Activated T-cell treated with anti-CD3 and anti-CD28 coated beads for 48 hours (primary cell): ENCODE measurements at places on chromosomes 16 and 17.
A peak's percentile ranks its signal among the peaks of the same experiment; 100 is the strongest.

- no peak for DNase-seq
These were observed 103.1 kb downstream of the RPTOR start for GRCh38 chr17:80647746-80648145.

DNA sequence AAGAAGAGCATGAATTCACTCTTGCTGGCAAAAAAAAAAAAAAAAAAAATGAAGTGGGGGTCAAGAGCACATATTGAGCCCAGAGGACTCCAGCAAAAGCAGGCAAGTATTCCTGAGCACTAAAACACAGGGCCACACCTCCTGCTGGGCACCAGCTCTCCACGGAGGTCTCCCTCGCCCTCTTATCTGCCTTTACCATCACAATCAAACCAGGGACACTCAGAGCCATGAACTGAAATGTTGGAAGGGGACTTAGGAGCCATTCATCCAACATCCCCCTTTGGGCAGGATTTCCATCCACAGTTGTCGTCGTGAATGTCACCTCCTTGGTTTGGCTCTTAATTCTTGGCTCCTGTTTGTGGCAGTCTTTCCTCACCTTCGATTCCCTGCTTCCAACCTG is 89.8 kb upstream of the GNAO1 start:
- no peak for DNase-seq

- no peak for DNase-seq
These were observed 172.5 kb downstream of the ZFHX3 start for GRCh38 chr16:72875291-72876031.

GRCh38 chr16:81537721-81538561 is 93.3 kb downstream of the CMIP start:
- no peak for DNase-seq

- DNase-seq: no peak
These were observed 48.5 kb upstream of the ZCCHC14 start for GRCh38 chr16:87541147-87541871.

- no peak for DNase-seq
These were observed 1.2 kb downstream of the HAGH start for GRCh38 chr16:1825381-1825863.

- no peak for DNase-seq
These were observed 3.0 kb downstream of the SLC5A10 start for GRCh38 chr17:18955009-18955408.

DNA sequence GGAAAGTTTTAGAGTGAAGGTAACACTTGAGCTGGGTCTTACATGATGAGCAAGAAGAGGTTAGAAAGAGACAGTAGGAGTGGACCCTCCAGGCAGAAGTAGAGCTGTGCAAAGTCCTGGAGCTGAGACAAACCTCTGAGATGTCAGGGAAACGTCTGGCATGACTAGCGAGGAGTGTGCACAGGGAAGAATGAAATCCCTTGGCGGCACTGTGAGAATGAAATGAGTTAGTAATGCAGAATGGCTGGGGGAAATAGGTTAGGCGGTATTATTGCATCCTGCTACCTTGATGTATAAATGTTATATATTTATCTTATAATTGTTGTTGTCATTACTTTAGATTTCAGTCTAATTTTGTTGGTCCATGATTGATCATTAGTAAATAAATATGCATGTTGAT is 457.9 kb upstream of the CCL2 start:
- no peak for DNase-seq

DNA sequence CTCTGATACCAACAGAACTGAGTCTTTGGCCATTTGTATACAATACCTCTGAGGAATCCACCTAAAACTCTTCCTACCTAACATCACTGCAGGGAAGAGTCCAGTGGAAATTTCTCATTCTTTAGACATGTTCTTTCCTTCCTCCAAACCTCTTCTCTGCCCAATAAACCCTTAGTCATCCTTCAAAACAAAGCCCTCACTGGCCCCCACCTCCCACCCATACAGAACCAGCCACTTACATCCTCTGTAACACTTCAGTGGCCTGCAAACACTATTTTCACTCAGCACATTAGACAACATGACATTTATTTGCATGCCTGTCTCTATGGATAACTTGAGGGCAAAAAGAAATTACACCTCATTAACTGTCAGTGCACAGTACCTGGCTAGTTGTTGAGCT is 200.3 kb upstream of the NOG start:
- DNase-seq: no peak

DNA sequence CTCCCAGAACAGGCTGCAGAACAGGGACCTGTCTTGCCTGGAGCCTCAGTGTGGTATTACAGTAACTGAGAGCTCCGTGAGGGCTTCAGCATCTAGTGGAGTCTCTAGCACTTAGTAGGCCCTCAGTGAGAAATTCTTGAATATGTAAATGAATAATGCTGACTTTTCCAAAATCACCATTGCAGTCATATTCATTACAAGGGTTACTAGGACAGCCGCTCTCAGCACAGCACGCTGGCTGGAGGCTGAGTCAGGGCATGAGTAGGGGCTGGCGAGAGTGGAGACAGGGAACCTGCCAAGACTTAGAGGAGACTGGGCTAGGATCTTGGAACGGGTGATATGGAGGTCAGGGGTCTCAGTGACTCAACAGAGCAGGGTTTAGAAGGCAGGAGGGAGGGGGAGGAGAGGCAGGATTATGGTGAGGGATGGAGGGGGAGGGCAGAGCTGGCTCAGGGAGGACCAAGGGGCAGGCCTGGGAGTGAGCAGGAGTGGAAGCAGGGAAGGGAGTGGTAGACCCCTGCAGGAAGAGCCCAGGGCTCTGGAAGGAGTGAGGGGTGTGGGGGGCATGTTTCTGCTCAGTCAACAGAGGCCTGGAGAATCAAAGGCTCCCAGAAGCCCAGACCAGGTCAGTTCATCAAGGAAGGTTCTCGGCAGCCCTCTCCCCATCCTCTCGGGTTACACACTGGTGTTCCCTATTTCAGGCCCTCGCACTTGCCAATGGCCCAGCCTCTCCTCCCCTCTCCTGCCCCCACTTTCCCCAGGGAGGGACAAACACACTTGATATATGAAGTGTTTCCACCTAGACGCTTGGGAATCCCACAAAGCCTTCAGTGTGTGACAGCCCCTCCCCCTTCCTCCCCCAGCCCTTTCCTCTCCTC is 42.3 kb downstream of the FZD2 start:
- no peak for DNase-seq

DNA sequence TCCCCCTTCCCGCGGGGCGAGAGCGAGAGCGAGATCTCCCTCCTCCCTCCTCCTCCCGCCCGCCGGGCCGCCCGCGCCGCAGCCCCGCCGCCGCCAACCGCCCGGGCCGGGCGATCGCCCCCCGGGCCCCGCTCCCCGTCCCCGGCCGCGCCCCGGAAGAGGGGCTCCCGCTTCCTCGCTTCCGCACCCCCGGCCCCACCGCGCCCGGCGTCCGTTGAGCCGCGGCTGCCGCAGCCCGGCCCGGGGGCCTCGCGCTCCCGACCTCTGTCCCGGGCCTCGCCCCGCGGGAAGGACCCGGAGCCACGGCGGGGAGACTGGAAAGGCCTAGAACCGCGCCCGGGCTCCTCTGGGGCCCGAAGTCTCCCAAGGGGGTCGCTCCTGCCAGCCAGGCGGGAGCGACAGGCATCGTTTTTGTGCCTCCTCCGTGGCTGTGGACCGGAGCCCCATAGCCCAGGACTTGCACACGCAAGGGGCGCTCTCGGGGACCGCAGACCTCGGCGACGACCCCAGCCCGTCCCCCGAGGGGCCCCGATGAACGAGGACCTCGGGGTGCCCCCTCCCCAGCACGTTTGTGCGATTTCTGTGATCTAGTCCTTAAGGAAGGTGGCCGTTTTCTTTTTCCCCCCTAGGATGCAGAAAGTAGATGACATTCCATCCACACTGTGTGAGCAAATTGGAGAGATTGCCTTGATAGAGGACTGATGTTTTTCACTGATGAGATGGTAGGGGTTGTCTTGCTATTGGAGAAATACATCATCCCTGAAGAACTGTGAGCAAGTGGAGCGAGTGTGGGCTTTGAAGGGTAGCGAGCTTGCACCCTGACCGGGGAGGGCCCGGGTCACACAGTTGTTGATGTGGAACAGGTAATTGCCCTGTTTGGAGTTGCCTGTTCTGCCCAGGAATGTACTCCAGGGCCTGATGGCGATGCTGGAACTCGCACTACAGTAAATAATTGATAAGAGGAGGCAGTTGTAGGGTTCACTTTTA is 611 bp downstream of the BANP start:
- DNase-seq: no peak

DNA sequence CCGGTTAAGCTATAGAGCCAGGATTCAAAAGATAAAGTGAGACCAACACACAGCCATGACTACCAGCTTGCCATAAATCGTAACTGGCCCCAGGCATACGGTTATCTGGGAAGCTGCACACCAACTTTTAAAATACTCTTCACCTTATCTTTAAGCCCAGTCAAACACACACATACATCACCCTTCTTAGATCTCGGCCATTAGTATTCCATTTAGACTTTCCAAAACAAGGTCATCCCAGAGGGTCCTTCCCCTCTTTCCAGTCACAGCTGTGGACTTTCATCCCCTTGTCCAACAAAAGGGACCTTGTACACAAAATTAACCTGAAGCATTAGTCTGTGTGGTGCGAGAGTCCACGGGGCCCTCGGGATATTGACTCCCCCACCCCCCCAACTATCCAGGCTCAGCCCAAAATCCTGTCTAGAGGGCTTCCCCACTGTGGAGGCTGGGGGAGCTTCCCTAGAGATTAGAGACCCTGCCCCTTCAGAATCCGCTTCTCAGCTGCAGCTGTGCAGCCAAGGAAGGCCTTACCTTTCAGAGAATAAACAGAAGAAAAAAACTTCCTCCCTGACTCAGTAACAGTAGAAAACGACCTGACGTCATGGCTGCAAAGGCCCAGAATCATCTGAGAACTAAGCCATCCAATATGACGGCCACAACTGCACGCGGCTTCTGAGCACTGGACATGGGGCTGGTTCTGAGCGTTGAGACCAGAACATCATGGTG is 9.9 kb downstream of the ZFHX3 start:
- DNase-seq: no peak

GRCh38 chr17:8187517-8188262 is 2.3 kb downstream of the BORCS6 start:
- peak; percentile 84 for DNase-seq

DNA sequence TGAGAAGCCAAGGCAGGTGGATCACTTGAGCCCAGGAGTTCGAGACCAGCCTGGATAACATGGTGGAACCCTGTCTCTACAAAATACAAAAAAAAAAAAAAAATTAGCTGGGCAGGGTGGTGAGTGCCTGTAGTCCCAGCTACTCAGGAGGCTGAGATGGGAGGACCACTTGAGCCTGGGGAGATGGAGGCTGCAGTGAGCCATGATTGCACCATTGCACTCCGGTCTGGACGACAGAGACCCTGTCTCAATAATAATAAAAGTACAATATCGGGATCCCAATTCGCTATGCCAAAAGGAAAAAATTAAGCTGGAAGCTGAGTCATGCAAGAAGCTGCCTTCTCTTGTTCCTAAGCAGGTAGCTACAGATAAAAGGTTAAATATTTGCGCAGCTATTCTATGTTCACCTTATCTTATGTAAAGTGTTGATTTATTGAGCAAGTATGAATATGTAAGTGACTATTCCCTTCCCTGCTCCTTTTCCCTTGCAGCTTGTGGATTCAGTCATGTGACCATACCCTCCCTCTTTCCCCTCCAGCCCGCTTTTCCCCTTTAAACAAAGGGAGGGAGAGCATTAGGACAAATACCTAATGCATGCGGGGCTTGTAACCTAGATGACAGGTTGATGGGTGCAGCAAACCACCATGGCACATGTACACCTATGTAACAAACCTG is 112.0 kb downstream of the LITAF start:
- DNase-seq: no peak

- no peak for DNase-seq
These were observed 67.5 kb downstream of the KLHDC4 start for GRCh38 chr16:87698241-87698640.

- no peak for DNase-seq
These were observed 44.3 kb upstream of the PVALEF start for GRCh38 chr17:81120695-81121621.

DNA sequence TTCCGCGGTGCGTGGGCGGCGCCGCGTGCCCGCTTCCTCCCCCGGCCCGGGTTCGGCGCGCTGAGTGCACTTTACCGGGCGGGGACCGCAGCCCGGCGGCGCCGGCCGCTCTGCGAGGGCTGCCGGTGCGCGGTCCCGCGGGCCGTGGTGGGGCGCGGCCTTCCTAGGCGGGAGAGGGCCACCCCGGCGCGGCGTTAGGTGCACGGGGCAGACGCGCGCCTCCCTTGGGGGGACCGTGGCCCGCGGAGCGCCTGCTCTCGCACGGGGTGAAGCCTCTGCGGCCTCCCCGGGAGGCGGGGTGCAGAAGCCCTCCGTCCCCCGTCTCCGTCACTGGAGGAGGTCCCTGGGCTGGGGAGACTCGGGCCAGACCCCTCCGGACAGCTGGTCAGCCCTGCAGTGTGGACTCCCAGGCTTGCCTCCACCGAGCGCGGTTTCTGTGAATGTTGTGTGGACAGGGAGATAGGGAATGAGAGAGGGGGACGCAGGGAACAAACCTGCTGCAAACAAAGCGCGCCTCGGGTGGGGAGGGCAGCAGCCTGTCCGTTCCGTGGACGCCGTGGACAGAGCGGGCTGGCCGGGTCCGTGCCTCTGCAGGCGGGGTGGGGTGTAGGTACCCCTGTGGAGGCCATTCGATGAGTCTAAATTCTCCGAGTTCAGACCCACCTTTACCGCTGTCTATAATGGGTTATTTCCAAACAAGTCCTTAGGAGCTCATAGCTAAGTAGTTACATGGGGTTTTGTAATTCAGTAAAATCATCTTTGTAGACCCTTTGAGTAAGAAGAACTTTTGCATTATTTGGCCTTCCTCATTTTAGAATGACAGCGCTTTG is 721 bp downstream of the TBCD start:
- DNase-seq: no peak

DNA sequence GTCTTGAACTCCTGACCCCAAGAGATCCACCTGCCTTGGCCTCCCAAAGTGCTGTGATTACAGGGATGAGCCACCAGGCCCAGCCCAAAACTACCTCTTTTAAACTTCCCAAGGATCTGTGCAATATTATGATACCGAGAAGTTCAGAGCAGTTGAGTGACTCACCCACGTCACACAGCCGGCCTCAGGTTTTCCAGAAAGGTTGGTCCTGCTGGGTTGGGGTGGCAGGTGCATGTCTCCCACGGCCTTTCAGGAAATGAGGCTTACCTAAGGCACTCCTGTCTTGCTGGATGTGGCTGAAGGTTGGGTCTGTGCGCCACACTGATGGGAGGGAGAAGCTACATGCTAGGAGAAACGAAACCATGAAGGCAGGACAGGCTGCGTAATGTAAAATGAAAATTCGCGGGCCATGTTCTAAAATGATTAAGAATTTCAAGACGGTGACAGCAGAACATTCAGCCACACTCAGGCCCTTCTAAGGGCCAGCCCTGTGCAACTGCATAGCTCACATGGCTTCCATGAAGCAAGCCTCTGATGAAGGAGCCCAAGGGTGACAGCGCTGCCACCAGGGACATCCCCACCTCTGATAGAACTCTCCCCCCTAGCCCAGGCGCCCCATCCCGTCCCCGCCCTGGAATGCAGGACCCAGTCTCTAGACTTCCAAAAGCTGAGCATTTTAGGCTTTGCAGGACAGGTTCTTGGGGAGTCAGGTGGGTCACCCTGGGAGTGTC is 6.6 kb upstream of the GLIS2 start:
- no peak for DNase-seq

DNA sequence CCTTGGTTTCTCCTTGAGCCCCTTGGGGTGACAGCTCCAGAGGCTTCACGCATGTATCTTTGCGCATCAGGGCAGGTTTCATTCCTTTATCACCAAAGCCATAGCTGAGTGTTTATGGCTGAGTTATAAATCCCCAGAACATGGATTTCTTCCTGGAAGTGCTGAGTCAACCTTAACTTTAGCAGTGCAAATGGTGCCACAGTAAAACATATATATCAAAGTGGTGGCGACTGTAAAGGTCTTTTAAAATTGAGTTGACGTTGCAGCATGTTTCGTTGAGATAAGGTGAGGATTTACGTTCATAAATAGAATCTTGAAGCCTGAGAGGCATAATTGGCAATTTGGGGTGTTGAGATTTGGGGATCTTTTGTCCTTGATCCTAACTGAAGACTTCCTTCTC is 214.1 kb downstream of the HS3ST4 start:
- DNase-seq: no peak
